ENCODE measurements at places on chromosomes 1 and 21. TPM values are rescaled to one million over a fixed set of nuclear protein-coding genes. Genes with fewer than 3 reads are reported as not detected.

- no peak for DNase-seq
Observed at GRCh38 chr21:42389449-42389835, 6.4 kb downstream of the TMPRSS3 start.

- no peak for DNase-seq
Observed at GRCh38 chr1:92076363-92076762, 1.2 kb upstream of the SETSIP start.

- DNase-seq: no peak
Observed at GRCh38 chr1:215744419-215744818, 177.3 kb downstream of the KCTD3 start.

DNA sequence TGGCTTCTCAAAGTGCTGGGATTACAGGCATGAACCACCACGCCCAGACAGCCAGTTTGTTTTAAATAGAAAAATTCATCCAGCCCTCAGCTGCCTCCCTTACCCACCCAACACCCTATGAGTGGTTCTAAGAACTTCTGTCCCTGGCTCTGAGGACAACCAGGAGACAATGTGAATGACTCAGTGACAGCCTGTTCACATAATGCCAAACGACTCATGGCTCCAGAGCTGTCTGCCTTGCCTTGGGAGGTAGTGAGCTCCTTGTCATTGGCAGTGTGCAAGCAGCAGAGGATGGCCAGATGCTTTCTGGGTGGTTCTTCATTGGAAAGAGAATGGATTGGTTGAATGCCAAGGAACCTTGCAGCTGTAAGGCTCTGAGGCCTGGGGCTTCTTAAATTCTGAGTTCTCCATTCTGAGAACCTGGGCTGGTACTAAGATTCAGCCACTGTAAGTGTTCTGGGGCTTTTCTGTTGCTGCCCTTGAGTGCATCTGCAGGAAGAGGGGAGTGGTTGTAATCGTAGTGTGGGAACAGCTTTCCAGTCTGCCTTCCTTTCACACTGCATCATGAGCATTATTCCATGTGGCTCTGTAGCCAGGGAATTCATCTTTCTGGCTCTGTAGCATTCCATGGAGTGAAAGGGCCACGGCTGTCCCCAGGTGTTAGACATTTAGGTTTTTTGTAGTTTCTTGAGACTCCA, 5.8 kb downstream of the SERINC2 start:
- no peak for DNase-seq

- no peak for DNase-seq
Observed at GRCh38 chr1:235411489-235412486, 44.6 kb downstream of the TBCE start.

DNA sequence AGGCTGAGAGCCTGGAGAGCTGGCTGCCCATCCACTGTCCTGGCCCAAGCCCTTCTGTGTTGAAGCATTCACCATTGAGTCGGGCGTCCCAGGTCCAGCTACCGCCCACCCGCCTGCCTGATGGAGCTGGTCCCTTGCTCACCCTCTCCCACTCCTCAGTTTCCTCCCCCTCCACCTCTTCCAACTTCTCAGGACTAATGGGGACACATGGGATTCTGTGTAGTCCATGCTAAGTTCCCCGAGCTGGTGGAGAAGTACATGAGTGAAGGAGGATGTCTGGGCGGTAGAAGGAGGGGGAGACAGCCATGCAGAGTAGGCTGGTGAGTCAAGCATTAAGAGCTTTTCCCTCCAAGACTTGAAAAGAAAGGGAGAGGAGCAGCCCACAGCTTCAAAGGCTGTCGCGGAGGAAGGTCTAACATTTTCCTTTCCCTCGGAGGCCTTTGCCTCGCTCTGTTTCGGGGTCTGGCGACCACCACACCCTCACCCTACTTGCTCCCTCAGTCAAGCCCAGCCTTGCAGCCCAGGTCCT, 561 bp downstream of the SLC26A9 start:
- no peak for DNase-seq

GRCh38 chr21:42991992-42992740, 17.8 kb downstream of the PKNOX1 start:
- DNase-seq: peak; percentile 91

DNA sequence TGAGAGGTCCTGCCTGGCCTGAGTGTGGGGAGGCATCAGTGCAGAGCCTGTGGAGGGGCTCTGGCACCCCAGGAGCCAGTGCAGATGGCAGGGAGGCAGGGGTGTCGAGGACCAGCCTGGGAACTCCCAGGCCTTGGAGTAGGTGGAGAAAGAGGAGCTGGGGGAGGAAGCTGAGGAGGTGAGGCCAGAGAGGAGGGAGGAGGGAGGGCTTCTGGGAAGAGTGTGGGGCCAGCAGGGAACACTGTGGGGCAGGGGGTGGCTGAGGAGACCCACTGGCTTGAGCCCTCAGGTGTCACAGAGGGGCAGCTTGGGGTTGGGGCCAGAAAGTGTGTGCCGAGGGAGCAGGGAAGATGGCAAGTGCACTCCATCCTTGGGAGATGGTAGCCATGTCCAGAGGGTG, 3.8 kb downstream of the COQ8A start:
- no peak for DNase-seq

- no peak for DNase-seq
Observed at GRCh38 chr1:22471610-22472009, 20.0 kb downstream of the ZBTB40 start.

- no peak for DNase-seq
Observed at GRCh38 chr1:33925586-33925985, 61.7 kb downstream of the HMGB4 start.

GRCh38 chr1:59046730-59047157, 250.2 kb upstream of the FGGY start:
- no peak for DNase-seq

Gene RGS18
- 0.48 TPM for polyA plus RNA-seq

Gene TOMM20
- polyA plus RNA-seq: 94.0 TPM

Gene SEC16B
- 4.0 TPM for polyA plus RNA-seq

Gene CHIT1
- not detected for polyA plus RNA-seq

Gene GABRD
- not detected for polyA plus RNA-seq

Gene CERS2
- polyA plus RNA-seq: 217 TPM

All from AG04450 (cell line).